GM18507 (cell line): ENCODE measurements at places on chromosomes 2 and 18.
A peak's percentile ranks its signal among the peaks of the same experiment; 100 is the strongest.

- DNase-seq = no peak
These were observed 13.3 kb downstream of the ATF2 start for GRCh38 chr2:175154661-175155082.

- DNase-seq = no peak
These were observed 10.6 kb upstream of the RPIA start for GRCh38 chr2:88680916-88681315.

GRCh38 chr2:223727562-223727961, 109.8 kb downstream of the AP1S3 start:
- DNase-seq = peak; percentile 47

GRCh38 chr18:79433431-79433830, 37.7 kb downstream of the NFATC1 start:
- DNase-seq = no peak

DNA sequence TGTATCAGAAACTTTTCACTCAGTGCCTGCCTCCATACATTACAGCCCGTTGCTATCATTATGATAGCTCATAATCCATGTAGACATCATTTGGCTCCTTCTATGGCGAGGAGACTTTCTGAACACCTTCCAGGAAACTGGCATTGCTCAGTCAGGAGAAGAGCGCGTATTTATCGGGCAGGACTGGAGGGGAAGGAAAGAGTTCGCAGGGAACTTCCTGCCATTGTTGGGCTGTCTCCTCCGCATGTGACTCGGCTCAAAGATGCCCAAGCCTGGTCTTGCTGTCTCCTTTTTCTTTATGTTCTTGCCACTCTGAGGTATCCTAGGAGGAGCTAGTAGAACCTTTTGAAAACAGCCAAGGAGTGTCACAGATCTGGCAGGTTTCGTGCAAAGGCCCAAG, 156.8 kb downstream of the CTIF start:
- no peak for DNase-seq

DNA sequence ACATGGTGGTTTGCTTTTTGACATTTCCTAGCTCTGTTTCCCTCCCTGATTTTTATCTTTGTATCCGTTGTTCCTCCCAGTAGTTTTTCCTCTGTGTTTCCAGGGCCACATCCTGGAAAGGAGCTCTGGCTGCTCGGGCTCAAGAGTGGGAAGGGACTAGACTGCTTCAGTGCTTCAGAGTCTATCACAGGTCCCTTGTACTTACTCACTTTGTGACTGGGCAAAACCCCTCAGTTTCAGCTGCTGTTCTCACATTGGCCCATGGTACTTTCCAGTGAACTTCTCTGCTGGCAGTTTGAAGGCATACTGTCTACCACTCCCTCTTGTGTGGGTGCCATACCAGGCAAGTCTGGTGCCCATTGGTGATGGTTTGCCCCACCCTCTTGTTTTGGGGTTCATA, 7.5 kb upstream of the STAMBP start:
- no peak for DNase-seq

DNA sequence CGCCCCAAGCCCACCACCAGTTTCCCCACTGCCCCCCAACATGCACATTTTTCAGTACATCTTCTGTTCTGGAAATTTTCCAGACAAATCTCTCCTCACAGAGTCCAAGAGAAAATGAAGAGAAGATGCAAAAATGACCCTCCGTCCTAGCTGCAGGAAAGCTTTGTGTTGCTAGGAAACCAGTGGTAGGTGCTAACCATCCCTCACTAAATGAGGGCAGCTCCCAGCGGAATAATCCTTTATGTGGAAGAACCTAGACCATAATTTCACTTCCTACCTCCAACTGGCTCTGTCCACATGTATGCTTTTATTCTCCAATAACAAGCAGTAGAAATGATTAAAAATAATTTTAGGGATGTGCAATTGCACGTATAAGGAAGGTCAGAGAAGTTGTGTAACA, 311.9 kb upstream of the EPHA4 start:
- DNase-seq = no peak

DNA sequence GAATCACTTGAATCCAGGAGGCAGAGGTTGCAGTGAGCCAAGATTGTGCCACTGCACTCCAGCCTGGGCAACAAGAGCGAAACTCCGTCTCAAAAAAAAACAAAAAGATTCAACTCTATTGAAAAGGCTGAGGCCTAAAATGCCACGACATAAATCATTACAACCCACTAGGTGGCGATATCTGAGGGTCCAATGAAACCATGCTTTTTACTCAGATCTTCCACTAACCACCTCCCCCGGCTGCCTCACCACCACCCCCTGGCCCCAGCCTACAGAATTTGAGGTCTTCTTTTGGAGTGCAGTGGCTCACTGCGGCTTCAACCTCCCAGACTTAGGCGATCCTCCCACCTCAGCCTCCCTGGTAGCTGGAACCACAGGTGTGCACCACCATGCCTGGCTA, 57.5 kb downstream of the AP1S3 start:
- peak; percentile 48 for DNase-seq

DNA sequence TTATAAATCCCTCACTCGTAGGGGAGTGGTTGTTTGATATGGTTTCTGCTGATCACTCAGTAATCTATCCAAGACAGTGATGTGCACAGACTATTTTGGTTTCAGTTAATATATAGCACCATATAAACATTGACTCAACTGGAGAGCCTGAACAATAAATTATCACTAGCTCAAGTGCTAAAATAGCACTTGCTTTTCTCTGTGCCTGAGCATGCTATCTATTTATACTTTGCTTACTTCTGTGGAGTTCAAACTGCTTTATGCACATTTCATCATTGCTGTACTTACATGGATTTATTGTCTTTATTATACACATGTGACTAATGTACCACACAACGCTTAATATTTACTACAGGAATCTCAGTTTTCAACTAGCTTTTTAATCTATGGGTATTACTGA, 133.6 kb downstream of the BCL2 start:
- no peak for DNase-seq

DNA sequence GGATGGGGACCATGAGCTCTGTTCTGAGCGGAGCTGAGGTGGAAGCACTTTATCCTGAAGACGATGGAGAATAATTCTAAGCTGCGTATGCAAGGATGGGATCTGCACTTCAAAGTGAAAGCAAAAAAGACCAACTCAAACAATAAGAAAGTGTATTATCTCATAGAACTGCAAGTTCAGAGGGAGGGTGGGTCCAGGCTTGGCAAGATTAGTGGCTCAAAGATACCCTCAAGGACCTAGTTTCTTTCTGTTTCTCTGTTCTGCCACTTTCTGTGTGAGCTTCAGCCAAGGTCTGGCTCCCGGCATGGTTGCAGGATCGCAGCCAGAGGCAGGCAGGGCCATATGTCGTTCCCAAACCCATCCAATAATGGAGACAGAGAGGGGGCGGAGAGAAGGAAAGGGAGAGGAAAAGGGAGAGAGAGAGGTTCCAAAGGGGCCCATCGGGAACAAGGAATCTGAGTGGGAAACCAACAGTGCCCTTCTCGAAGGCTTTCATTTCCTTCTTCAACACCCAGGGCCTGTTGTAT, 169.2 kb upstream of the NCK2 start:
- no peak for DNase-seq

DNA sequence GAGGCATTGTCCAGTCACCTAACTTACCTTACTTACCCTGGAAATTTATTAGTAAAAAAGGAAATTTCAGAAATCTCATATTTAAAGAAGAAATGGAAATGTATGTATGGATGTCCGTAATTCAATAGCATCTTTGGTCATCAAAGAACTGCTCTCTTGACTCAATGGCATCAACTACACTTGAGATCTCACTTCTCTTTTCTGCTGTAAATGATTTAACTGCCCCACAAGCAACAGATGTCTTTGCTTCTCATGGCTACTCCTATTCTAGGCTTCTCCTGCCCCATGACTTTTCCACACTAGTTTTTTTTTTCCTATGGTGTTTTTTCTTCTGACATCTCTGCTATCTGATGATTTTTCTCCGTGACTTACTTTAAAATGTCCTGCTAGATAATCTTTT, 34.0 kb upstream of the ERMN start:
- no peak for DNase-seq

- no peak for DNase-seq
These were observed 909 bp downstream of the NFATC1 start for GRCh38 chr18:79396431-79397246.

- DNase-seq = no peak
These were observed 3.8 kb upstream of the CCDC68 start for GRCh38 chr18:54962919-54963645.
